Naive thymus-derived CD4-positive, alpha-beta T cell (primary cell): ENCODE measurements at places on chromosomes 2 and 18. TPM values are rescaled to one million over a fixed set of nuclear protein-coding genes. Genes with fewer than 3 reads are reported as not detected.
A peak's percentile ranks its signal among the peaks of the same experiment; 100 is the strongest.

DNA sequence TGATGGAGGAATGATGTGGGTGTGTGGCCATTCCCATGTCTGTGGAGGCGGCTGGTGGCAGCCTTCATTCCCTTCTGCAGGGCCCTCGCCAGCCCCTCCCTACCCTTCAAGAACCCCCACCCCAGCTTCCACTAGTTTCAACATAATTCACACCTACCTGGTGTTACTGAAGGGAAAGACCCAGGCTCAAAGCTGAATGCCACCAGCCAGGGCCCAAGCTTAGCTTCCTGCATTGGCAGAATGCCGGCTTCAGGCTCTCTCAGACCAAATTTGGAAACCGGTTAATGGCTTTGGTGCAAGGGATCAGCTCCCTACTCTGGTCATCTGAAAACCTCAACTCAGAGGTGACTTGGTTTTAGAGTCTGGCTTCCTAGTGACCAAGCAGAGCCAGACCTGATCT lies 16.9 kb downstream of the GAREM2 start:
- H3K27me3 ChIP-seq: no peaks in the 10 kb centered on the region
- H3K36me3 ChIP-seq: no peaks in the 10 kb centered on the region
- H3K4me1 ChIP-seq: peaks cover 8% of the 10 kb centered on the region
- no peak overlapping the region for H3K27ac ChIP-seq
- H3K4me3 ChIP-seq: no peak overlapping the region
- DNase-seq: no peak

DNA sequence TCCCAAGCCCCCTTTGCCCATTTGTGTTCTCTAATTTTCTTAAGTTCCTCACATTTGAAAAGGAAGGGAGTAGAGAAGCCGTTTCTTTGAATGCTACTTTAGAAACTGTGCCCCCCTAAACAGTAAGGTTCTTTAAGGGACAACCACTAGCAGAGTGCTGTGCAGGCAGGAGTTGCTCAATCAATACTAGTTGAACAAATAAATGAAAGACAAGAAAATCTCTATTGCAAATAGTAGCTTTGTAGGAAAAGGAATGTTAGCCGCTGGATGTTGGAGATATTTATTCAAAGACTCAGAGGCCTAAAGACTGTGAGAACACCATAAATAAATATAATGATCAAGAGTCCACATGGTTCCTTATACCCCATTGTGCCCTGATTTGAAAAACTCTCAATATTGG lies 119.8 kb upstream of the SMAD7 start:
- H3K27me3 ChIP-seq: no peaks in the 10 kb centered on the region
- DNase-seq: no peak
- no peaks in the 10 kb centered on the region for H3K36me3 ChIP-seq
- no peaks in the 10 kb centered on the region for H3K4me1 ChIP-seq
- no peak overlapping the region for H3K27ac ChIP-seq

The LYPD6 gene
- total RNA-seq: not detected

- no peaks in the 10 kb centered on the region for H3K27me3 ChIP-seq
- H3K27ac ChIP-seq: no peak overlapping the region
- H3K36me3 ChIP-seq: no peaks in the 10 kb centered on the region
- no peaks in the 10 kb centered on the region for H3K4me1 ChIP-seq
- no peak overlapping the region for H3K4me3 ChIP-seq
Observed at GRCh38 chr2:20961858-20962257, 82.0 kb downstream of the APOB start.

GRCh38 chr2:191150230-191150599 lies 579 bp downstream of the STAT4 start:
- peak overlapping the region; percentile 98 for H3K27ac ChIP-seq
- H3K4me3 ChIP-seq: peak overlapping the region; percentile 96
- DNase-seq: no peak

GRCh38 chr18:13302040-13302439 lies 83.5 kb downstream of the LDLRAD4 start:
- no peak overlapping the region for H3K4me3 ChIP-seq
- H3K4me1 ChIP-seq: peaks cover 15% of the 10 kb centered on the region
- no peak for DNase-seq
- H3K36me3 ChIP-seq: no peaks in the 10 kb centered on the region

GRCh38 chr2:148978706-148979105 lies 59.8 kb upstream of the LYPD6B start:
- H3K4me1 ChIP-seq: no peaks in the 10 kb centered on the region
- DNase-seq: no peak
- no peaks in the 10 kb centered on the region for H3K36me3 ChIP-seq
- H3K4me3 ChIP-seq: no peak overlapping the region

DNA sequence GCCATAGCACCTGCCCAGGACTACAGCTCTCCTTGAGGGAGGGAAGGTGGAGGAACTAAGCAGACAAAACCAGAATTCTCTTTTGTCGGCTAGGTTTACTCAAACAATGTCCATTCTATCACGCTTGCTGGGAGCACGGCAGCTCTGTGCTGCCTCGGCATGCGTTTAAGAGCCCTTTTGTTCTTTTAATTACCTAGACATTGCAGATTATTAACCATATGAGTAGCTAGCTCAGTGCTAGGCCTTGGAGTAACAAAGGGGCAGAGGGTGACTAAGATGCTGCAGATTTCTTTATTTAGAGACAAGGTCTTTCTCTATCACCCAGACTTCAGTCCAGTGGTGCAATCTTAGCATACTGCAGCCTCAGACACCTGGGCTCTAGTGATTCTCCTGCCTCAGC lies 11.1 kb downstream of the MSGN1 start:
- H3K4me3 ChIP-seq: no peak overlapping the region
- no peak overlapping the region for H3K27ac ChIP-seq
- H3K4me1 ChIP-seq: no peaks in the 10 kb centered on the region
- H3K27me3 ChIP-seq: no peaks in the 10 kb centered on the region
- DNase-seq: no peak

The ERMN gene
- 5.6 TPM for total RNA-seq

DNA sequence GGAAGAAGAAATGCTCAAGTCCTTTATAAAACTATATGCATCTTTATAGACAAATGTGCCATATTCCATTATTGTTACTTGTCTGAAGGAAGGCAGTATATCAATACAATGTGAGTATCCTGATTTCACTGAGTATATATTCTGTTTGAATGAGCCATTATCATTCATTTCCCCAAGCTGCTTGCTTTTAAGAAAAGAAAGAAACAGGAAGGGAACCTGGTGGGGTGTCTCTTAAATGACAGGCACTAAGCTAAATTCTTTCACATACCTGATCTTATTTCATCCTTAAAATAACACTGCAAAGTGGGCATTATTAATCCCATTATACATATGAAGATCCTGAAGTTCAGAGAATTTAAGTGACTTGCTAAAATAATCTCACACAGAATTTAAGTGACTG lies 307.9 kb downstream of the SLC8A1 start:
- H3K4me3 ChIP-seq: no peak overlapping the region
- no peaks in the 10 kb centered on the region for H3K4me1 ChIP-seq
- no peaks in the 10 kb centered on the region for H3K27me3 ChIP-seq
- no peak for DNase-seq
